ENCODE measurements at places on chromosomes 2 and 18. TPM values are rescaled to one million over a fixed set of nuclear protein-coding genes. Genes with fewer than 3 reads are reported as not detected.

- H3K4me1 ChIP-seq = no peaks in the 10 kb centered on the region
- H3K27ac ChIP-seq = no peak overlapping the region
- H3K36me3 ChIP-seq = 0 out of 2 replicates have a peak, but pooled peaks cover 7% of the 10 kb centered on the region
- DNase-seq = no peak
- H3K27me3 ChIP-seq = no peaks in the 10 kb centered on the region
- H3K4me3 ChIP-seq = no peak overlapping the region
These were observed 57.2 kb downstream of the MAP4K3 start for GRCh38 chr2:39379643-39380524.

- no peak overlapping the region for H3K4me3 ChIP-seq
- no peaks in the 10 kb centered on the region for H3K27me3 ChIP-seq
- no peaks in the 10 kb centered on the region for H3K4me1 ChIP-seq
- H3K36me3 ChIP-seq = no peaks in the 10 kb centered on the region
- no peak for DNase-seq
These were observed 359.6 kb upstream of the MC4R start for GRCh38 chr18:60732143-60732542.

- no peaks in the 10 kb centered on the region for H3K27me3 ChIP-seq
- H3K27ac ChIP-seq = no peak overlapping the region
- no peak overlapping the region for H3K4me3 ChIP-seq
- no peak for DNase-seq
These were observed 565.4 kb downstream of the IRS1 start for GRCh38 chr2:226234187-226234586.

DNA sequence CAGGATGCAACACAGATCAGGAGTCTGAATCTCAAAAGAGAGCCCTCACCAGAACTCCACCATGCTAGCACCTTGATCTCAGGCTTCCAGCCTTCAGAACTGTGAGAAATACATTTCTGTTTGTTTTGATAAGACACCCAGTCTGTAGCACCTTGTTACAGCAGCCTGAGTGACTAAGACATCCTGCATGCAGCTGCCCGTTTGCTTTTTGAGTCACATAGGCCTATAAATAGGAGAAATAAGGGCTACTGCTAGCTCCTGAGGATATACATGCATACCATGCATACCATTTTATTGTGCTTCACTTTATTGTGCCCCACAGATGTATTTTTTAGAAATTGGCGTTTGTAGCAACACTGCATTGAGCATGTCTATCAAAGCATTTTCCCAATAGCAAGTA is 337.8 kb downstream of the CDH2 start:
- no peaks in the 10 kb centered on the region for H3K36me3 ChIP-seq
- H3K27me3 ChIP-seq = no peaks in the 10 kb centered on the region
- DNase-seq = no peak
- no peak overlapping the region for H3K27ac ChIP-seq

DNA sequence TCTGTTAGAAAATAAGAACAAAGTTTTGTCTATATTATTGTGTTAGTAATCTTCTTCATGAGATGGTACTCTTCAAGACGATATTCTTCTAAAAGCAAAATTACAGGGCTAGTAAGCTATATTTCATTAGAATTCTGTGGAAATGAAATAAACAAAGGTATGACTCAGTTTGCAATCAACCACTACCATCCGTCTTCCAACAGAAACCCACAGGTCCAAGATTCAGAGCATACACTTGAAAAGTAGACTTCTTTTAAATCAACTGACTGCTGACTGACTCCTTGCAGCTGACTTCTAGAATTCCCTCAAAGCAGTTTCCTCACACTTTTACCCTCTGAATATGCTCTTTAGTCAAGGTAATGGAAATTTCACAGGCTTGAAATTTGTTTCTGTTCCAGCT is 193.7 kb downstream of the GCA start:
- no peak overlapping the region for H3K27ac ChIP-seq
- no peaks in the 10 kb centered on the region for H3K36me3 ChIP-seq
- no peaks in the 10 kb centered on the region for H3K4me1 ChIP-seq
- H3K27me3 ChIP-seq = no peaks in the 10 kb centered on the region
- DNase-seq = no peak
- no peak overlapping the region for H3K4me3 ChIP-seq

GRCh38 chr2:227033471-227034148 is 130.4 kb downstream of the COL4A4 start:
- no peaks in the 10 kb centered on the region for H3K36me3 ChIP-seq
- H3K27ac ChIP-seq = no peak overlapping the region
- no peak for DNase-seq

GRCh38 chr2:100924520-100925451 is 77.3 kb upstream of the RPL31 start:
- no peak overlapping the region for H3K27ac ChIP-seq
- H3K27me3 ChIP-seq = no peaks in the 10 kb centered on the region
- H3K36me3 ChIP-seq = peaks cover 20% of the 10 kb centered on the region
- DNase-seq = no peak
- no peak overlapping the region for H3K4me3 ChIP-seq

GRCh38 chr2:126660971-126661370 is 5.0 kb downstream of the GYPC start:
- no peaks in the 10 kb centered on the region for H3K36me3 ChIP-seq
- H3K4me3 ChIP-seq = no peak overlapping the region
- H3K27ac ChIP-seq = no peak overlapping the region
- peaks cover 83% of the 10 kb centered on the region for H3K27me3 ChIP-seq
- no peaks in the 10 kb centered on the region for H3K4me1 ChIP-seq

GRCh38 chr2:233339427-233339826 is 14.9 kb upstream of the DGKD start:
- peak overlapping the region; percentile 11 for H3K27ac ChIP-seq
- H3K27me3 ChIP-seq = no peaks in the 10 kb centered on the region
- peak; percentile 82 for DNase-seq
- H3K36me3 ChIP-seq = no peaks in the 10 kb centered on the region
- peaks cover 23% of the 10 kb centered on the region for H3K4me1 ChIP-seq

- no peak overlapping the region for H3K4me3 ChIP-seq
- H3K36me3 ChIP-seq = no peaks in the 10 kb centered on the region
- no peaks in the 10 kb centered on the region for H3K4me1 ChIP-seq
- no peak overlapping the region for H3K27ac ChIP-seq
These were observed 58.4 kb upstream of the GALR1 start for GRCh38 chr18:77191071-77191751.

GRCh38 chr2:226427538-226428307 is 371.9 kb downstream of the IRS1 start:
- H3K27me3 ChIP-seq = no peaks in the 10 kb centered on the region
- peak overlapping the region; percentile 79 for H3K27ac ChIP-seq
- DNase-seq = peak; percentile 86
- peaks cover 31% of the 10 kb centered on the region for H3K4me1 ChIP-seq

DNA sequence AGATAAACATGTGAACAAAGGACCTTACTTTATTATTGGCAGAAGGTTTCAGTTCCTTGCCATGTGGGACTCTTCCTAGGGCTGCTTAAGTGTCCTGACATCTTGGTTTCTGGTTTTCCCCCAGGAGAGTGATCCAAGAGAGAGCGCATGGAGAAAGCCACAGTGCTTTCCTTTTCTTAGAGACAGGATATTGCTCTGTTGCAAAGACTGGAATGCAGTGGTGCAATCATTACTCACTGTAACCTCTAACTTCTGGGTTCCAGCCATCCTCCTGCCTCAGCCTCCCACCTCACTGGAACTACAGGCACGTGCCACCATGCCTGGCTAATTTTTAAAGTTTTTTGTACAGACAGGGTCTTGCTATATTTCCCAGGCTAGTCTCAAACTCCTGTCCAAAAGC is 38.1 kb upstream of the TCF7L1 start:
- H3K4me3 ChIP-seq = no peak overlapping the region
- no peaks in the 10 kb centered on the region for H3K36me3 ChIP-seq
- H3K27me3 ChIP-seq = no peaks in the 10 kb centered on the region
- H3K4me1 ChIP-seq = peaks cover 24% of the 10 kb centered on the region

DNA sequence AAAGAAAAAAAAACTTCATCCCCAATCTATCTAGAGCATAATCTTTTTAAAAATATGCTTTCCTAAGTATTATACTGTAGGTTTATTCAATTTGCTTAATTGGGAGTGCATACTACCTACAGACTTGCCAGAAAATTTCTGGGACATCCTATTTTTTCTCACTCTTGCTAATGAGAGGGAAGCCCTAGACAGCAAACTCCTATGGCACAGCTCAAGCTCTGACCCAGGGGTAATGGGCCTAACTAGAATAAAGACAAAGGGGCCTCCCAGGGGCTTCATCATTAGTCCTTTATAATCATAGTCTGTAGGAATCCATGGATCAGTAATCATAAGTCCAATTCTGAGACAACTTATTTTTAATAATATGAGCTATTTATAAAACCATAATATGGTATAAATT is 142.6 kb upstream of the ITGA4 start:
- H3K27me3 ChIP-seq = no peaks in the 10 kb centered on the region
- no peak overlapping the region for H3K27ac ChIP-seq
- no peaks in the 10 kb centered on the region for H3K4me1 ChIP-seq
- no peaks in the 10 kb centered on the region for H3K36me3 ChIP-seq

- H3K27ac ChIP-seq = no peak overlapping the region
- no peaks in the 10 kb centered on the region for H3K4me1 ChIP-seq
- no peaks in the 10 kb centered on the region for H3K27me3 ChIP-seq
- no peak overlapping the region for H3K4me3 ChIP-seq
- no peaks in the 10 kb centered on the region for H3K36me3 ChIP-seq
- DNase-seq = no peak
These were observed 91.6 kb downstream of the ZNF407 start for GRCh38 chr18:74689251-74689650.

DNA sequence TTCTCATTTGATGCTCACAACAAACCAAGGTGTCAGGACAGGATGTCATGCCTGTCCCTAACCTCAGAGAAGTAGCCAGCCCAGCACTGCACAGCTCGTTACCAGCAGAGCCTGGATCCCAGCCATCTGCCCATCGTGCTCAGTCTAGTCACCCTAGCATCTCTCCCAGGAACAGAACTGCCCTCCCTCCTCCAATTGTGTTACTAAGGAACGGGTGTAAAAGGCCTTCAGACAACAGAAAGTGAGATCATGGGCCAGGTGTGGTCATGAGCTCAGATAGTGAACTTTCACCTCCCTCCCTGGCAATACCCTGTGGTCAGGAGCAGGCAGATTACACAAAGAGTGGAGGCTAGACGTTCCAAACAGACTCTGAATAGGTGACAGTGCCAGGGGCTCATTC is 111.8 kb upstream of the PPP1CB start:
- no peaks in the 10 kb centered on the region for H3K36me3 ChIP-seq
- H3K4me3 ChIP-seq = no peak overlapping the region
- peak; percentile 72 for DNase-seq
- peak overlapping the region; percentile 72 for H3K27ac ChIP-seq
- peaks cover 57% of the 10 kb centered on the region for H3K4me1 ChIP-seq
- H3K27me3 ChIP-seq = no peaks in the 10 kb centered on the region

DNA sequence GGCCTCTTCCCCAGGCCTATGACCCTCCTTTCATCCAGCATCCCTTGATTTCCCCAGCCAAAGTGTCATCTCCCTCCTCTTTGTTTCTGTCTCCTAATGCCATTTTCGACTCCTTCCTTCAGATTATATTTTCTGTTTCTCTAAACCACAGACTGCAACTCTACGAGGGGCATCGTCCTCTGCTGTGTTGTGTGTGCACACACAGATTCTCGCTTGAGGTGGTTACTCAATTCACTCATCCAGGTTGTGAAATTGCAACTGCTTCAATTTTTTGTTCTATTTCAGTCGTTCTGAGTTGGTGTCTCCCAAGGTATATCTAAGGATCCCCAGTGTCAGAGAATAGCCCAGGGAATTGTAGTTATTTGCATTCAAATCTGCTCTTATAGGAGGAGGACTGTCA is 113.5 kb upstream of the NDUFV2 start:
- no peaks in the 10 kb centered on the region for H3K36me3 ChIP-seq
- H3K4me3 ChIP-seq = no peak overlapping the region
- H3K27me3 ChIP-seq = no peaks in the 10 kb centered on the region
- no peaks in the 10 kb centered on the region for H3K4me1 ChIP-seq

Gene PARD6G
- 0.23 TPM for total RNA-seq

Gene ATOH8
- 0.25 TPM for total RNA-seq

Gene KYNU
- 44.5 TPM for total RNA-seq

Gene SLC40A1
- total RNA-seq = 8.0 TPM

Gene ANKRD53
- total RNA-seq = not detected

Gene KLHL30
- total RNA-seq = 0.80 TPM

Gene ACMSD
- total RNA-seq = not detected

Gene SPP2
- not detected for total RNA-seq

Gene FOSL2
- 46.0 TPM for total RNA-seq

Data from PC-9 (cell line).